ENCODE measurements at places on chromosomes 7 and 10. TPM values are rescaled to one million over a fixed set of nuclear protein-coding genes. Genes with fewer than 3 reads are reported as not detected.
A peak's percentile ranks its signal among the peaks of the same experiment; 100 is the strongest.

GRCh38 chr10:84540617-84541288 lies 212.4 kb downstream of the CCSER2 start:
- peak; percentile 38 for DNase-seq

DNA sequence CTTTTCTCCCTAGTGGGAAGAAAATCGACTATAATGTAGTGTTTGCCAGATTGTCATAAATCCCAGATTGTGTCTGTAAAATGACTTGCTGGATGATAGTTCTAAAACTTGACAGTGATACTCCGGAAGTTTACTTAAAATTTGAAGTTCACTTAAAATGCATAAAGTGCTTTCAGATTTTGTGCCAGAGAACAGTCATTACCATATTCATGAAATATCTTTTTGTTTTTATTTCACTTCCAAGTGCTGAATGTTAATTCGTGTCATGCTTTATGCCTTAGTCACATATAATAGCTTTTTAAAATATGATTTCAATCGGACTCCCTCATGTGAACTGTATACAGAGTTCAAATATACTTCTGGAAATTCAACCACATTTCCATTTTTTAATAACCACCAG lies 30.4 kb downstream of the PRPF18 start:
- no peak for DNase-seq

DNA sequence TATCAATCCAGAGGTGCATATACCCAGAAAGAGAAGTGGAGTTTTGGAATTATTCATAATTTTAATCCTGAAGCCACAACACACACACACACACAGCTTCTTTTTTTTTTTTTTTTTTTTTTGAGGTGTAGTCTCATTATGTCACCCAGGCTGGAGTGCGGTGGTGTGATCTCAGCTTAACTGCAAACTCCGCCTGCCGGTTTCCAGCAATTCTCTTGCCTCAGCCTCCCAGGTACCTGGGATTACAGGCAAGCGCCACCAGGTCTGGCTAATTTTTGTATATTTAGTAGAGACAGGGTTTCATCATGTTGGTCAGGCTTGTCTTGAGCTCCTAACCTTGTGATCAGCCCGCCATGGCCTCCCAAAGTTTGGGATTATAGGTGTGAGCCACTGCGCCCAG lies 35.4 kb downstream of the TET1 start:
- DNase-seq: no peak

- no peak for DNase-seq
Measured at GRCh38 chr10:63722537-63722936, 201.3 kb downstream of the REEP3 start.

- DNase-seq: no peak
Measured at GRCh38 chr10:52442576-52442975, 128.5 kb downstream of the DKK1 start.

- no peak for DNase-seq
Measured at GRCh38 chr7:2374830-2375728, 20.5 kb downstream of the EIF3B start.

DNA sequence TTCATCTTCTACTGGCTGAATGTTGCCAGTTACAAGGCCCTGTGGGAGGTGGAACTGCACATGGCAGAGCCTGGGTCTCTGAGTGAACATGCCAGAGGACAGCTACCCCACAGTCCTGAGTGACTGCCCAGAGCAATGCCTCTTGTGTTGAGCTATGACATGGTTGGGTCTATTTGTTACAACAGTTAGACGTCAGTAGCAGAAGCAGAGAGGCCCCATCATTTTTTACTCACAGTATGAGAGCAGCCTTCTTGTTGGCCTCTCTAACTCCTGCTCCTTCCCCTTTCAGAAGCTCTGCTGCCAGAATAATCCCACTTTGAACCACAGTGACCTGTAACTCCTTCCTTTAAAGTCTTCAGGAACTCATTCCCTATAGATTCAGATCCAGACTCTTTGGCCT lies 30.8 kb upstream of the NRP1 start:
- DNase-seq: no peak

DNA sequence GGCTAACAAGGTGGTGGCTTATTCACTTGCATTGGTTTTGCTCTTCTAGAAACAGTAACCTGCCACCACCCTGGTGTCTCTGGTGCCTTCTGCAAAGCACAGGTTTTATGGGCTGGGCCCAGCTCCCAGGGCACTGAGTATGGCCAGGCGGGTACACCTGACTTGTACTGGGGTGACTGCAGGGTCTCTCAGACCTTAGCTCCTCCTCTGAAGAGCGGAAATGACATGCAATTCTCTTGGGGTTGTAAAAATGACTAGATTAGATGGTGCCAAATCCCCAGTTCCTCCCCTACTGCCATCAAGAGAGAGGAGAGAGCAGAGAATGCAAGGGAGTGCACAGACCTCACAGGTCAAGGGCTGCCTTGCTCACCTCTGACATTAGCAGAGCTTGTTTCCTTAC lies 14.7 kb downstream of the ESYT2 start:
- DNase-seq: no peak

- DNase-seq: no peak
Measured at GRCh38 chr7:2049782-2050510, 182.8 kb downstream of the MAD1L1 start.

GRCh38 chr7:73850781-73851207 lies 8.5 kb upstream of the METTL27 start:
- no peak for DNase-seq

- no peak for DNase-seq
Measured at GRCh38 chr7:110645060-110645459, 445.9 kb upstream of the LRRN3 start.

DNA sequence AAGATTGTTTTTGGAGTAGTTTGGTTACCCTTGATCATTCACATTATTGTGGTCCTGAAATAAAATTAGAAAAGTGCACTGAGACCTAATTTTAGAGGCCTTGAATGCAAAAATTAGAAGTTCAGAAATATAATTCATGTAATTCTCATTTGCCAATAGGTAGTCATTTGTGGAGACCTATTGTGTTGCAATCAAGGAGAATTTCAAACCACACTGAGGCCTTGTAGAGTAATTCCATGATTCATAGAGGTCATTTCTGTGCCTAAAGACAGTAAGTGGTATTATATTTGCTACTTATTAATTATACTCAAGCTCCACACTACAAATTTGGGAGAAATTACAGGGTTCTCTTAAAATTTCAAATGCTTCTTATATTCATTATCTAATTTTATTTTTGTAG lies 946.8 kb upstream of the POT1 start:
- no peak for DNase-seq

GRCh38 chr7:28354601-28355402 lies 57.5 kb upstream of the CREB5 start:
- no peak for DNase-seq

DNA sequence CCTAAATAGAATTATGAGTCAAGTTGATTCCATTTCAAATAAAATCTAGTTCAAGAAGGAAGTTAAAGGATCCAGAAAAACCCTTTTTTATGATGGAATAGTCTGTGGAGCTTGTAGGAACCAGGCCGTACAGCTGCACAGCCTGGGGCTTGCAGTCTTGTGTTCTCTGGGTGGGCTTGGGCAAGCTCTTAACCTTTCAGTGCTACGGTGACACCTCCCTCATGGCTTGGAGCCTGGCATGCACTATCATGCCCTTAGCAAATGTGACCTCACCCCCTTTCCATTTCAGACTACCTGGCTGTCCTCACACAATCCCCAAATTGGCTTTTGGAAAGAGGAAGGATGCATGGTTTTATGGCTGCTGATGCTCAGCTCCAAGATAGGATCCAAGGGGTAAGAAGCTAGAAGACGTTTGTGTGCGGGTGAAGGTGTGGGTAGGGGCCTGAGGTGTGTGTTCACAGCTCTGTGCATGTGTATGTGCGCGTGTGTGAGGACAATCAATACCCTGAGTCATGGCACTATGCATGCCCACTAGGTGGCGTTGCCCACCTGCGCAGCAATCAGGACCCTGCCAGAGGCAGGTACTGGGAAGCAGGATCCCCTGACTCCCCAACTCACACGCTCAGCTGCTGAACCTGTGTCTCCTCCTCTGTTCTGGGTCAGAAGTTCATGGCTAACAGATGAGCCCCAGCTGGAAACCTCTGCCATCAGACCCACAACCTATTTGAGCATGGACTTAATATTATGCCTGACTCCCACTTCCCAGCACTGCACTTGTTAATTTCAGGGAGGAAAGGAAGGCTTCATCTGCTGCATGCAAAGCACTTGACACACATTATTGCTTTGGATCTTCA lies 113.4 kb downstream of the PTPN20 start:
- DNase-seq: no peak

GRCh38 chr10:51886438-51887068 lies 187.2 kb upstream of the CSTF2T start:
- DNase-seq: no peak

CNPY1 gene
- total RNA-seq: not detected

PRPS1L1 gene
- total RNA-seq: not detected

SYT15B gene
- total RNA-seq: 1.7 TPM

UNC5B gene
- 3.5 TPM for total RNA-seq

PDE6C gene
- total RNA-seq: not detected

PCDH15 gene
- total RNA-seq: not detected

All from omental fat pad (tissue), 4 donors.